ENCODE measurements at places on chromosomes 4 and X.

- no peak for ATAC-seq
Observed at GRCh38 chrX:10932842-10933440, 178.2 kb upstream of the HCCS start.

DNA sequence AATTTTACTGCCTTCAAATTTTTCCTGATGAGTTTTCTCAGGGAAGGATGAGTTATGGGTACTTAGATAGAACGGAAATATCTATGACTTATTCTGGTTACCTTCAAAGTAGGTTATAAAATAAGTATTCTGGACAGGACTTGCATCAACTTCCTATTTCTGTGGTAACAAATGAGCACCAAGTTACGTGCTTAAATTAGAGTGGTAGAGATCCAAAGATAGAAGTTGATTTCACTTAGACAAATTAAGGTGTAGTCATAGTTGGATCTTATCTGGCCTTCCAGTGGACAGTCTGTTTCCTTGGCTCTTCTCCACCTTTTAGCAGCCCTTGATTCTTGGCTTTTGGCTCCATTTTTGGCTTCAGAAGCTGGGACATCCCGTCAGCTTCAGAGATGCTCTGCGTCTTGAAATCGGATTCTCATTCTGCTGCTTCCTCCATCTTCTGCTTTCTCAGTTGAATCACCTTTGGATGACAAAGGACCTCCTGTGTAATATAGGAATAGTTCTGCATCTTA, 109.9 kb downstream of the ZNF518B start:
- ATAC-seq: no peak

- no peak for ATAC-seq
Observed at GRCh38 chr4:181476508-181476890, 766.7 kb upstream of the TENM3 start.

DNA sequence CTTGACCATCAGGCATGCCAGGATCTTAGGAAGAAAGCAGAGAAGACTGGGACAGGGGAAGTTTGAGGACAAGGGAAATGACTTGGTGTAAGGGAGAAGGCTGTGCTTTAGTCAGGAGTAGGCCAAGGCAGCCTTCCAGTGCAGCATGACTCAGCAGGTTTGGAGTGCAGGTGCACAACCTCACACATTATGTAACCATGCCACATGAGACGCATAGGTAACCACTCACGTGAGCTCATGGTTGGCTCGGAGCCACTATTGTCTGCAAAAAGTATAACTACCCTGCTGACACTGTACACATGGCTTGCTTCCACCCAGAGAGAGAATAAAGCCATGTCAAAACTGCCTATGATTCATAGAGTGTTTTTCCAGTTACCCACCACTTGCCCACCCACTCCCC, 715.9 kb downstream of the SMARCA1 start:
- ATAC-seq: no peak

DNA sequence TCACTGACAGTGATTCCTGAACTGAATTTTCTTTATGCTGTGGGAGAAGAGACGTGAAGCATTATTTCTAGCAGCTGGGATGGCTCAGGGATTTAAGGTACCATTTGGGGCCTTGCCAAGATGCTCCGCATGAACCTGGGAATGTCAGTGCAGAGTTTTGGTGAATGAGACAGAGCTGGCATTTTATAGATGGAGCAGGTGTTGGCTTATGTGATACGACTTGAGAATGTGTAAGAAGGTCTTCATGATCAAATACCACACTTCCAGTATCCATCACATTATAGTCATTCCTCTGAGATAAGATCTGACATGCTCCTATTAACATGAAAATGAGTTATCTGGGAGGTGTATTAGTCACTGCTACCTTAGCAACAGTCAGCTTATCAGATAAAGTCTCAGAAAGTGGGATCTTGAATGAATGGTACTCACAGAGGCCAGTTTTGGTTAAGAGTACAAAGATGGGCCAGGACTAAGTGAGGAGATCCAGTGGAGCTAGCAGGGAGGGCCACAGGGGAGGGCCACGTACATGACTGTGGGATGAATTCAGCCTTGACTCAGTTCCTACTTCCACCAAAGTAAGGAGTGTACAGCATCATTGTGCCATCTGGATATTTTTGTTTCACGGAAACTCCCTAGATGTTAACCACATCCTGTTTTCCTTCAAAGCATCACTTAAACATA, 116.7 kb downstream of the SPCS3 start:
- ATAC-seq: peak; percentile 73

- no peak for ATAC-seq
Observed at GRCh38 chrX:3295731-3296130, 50.7 kb downstream of the MXRA5 start.

GRCh38 chrX:98407584-98407983, 1523.9 kb downstream of the RPA4 start:
- ATAC-seq: no peak

DNA sequence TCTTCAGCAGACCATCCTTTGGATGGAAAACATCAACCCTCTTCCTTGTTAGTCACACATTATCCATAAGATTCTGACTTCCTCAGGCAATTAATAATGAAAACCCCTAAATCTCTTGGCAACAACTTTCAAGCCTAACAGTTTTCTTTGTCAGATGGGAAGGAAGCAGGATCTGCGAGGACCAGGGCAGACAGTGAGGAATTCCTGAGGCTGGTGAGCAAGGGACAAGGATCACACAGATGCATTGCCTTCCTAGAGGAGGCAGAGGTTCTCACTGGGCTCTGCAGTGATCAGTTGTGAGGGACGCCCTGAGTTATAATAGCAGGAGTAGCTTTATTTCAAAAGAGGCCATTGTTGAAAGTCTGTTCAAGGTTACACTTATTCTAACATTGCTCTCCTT, 195.4 kb downstream of the SLIT2 start:
- ATAC-seq: no peak

- no peak for ATAC-seq
Observed at GRCh38 chr4:120672558-120673147, 249.9 kb downstream of the PRDM5 start.

DNA sequence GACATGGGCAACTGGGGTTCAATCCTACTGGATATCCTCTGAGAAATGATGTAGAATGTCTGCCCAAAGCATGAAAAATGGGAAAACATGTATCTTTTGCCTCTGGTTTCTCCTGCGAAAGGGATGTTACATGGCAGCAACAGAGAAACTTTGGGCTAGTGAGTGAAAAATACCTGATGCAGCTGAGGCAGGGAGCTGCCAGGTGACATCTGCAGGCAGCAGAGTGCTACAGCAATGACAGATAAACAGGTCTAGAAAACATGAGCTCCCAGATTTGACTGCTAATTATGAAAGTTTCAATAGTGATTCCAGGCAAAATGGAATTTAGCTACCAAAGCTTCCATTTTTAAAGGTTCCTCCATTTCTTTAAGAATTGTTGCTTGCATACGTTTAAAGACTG, 4.8 kb upstream of the CXCL1 start:
- peak; percentile 41 for ATAC-seq

All from SK-N-SH treated with all-trans-retinoic acid at 6 μM for 48 hours (cell line).